ENCODE measurements at places on chromosomes 5 and 9. TPM values are rescaled to one million over a fixed set of nuclear protein-coding genes. Genes with fewer than 3 reads are reported as not detected.

GABRA6 gene
- not detected for total RNA-seq

TSSK1B gene
- total RNA-seq, result 0.26 TPM

CCDC171 gene
- total RNA-seq, result 1.0 TPM

IGFBPL1 gene
- total RNA-seq, result not detected

NAIP gene
- 4.2 TPM for total RNA-seq

FNBP1 gene
- total RNA-seq, result 16.4 TPM

WNT8A gene
- not detected for total RNA-seq

SPATA31C1 gene
- not detected for total RNA-seq

GCNT4 gene
- total RNA-seq, result 0.32 TPM

SPACA9 gene
- 14.8 TPM for total RNA-seq

LEAP2 gene
- 0.32 TPM for total RNA-seq

CDKN2B-AS1 gene
- 1.6 TPM for total RNA-seq

TEX48 gene
- not detected for total RNA-seq

ADAMTSL2 gene
- total RNA-seq, result 2.4 TPM

GABRA1 gene
- not detected for total RNA-seq

ELAVL2 gene
- total RNA-seq, result not detected

HARS2 gene
- 23.9 TPM for total RNA-seq

PCDHB14 gene
- total RNA-seq, result 1.4 TPM

IFNA13 gene
- total RNA-seq, result not detected

ZBED3 gene
- total RNA-seq, result 1.7 TPM

EGFLAM gene
- total RNA-seq, result 3.4 TPM

DNAH5 gene
- total RNA-seq, result 1.7 TPM

MACROH2A1 gene
- 170 TPM for total RNA-seq

DAPK1 gene
- total RNA-seq, result 1.6 TPM

FOXD4L5 gene
- not detected for total RNA-seq

BASP1 gene
- total RNA-seq, result 158 TPM

FAM221B gene
- total RNA-seq, result not detected

NRARP gene
- total RNA-seq, result 1.8 TPM

PLPP6 gene
- total RNA-seq, result 10.1 TPM

PCDHB6 gene
- 0.64 TPM for total RNA-seq

LHX3 gene
- total RNA-seq, result not detected

PLAC8L1 gene
- total RNA-seq, result not detected

MARCOL gene
- not detected for total RNA-seq
